Globus pallidus (tissue), 1 donor: ENCODE measurements at places on chromosomes 2 and 18.

DNA sequence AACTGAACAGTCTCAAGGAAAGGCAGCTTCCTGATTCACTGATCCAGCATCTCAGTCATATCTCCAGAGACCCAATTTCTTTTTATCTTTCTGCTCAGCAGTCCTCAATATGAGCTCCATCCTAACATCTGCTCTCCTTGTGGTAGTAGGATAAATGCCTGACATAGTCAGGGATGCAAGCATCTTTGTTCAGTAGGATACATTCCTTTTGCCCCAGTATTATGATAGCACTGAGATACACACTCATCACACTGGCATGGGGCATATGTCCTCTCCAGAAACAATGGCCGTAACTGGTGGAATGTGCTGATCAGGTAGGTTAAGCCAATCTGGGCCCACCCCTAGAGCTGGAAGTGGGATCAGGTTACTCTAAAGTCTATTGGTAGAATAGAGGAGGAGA is 207.2 kb downstream of the ETAA1 start:
- DNase-seq = no peak

DNA sequence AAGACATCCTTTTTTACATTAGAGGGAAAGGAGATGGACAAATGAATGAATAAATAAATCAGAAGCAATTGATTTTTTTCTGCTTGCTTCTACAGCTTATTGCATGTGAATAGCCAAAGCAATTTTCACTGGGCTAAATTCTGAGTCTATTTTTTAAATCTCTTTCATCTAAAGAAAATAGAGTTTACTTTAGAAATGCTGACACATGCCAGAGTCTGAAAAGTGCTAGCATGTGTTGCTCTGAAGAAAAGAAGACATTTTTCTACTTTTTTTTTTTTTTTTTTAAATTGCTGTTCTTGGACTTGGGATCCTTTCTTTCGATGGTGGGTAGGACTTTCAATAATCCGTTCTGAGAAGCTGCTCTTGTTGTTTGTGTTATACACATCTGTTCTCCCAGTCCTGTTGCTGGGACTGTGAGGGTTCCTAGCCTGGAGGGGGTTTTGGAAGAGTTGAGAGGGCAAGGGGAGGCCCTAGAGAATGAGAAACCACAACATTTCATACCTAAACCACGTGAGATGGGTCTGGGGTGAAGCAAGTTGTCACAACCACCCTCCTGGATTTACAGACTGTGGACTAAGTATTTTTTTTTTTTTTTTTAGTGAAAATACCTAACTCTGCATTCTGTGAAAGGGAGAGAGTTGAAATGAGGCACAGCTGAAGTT is 193.5 kb downstream of the PRKCE start:
- DNase-seq = no peak

- no peak for DNase-seq
Measured at GRCh38 chr18:48310999-48311398, 98.2 kb downstream of the ZBTB7C start.

- DNase-seq = no peak
Measured at GRCh38 chr2:138711812-138712211, 68.4 kb downstream of the NXPH2 start.

DNA sequence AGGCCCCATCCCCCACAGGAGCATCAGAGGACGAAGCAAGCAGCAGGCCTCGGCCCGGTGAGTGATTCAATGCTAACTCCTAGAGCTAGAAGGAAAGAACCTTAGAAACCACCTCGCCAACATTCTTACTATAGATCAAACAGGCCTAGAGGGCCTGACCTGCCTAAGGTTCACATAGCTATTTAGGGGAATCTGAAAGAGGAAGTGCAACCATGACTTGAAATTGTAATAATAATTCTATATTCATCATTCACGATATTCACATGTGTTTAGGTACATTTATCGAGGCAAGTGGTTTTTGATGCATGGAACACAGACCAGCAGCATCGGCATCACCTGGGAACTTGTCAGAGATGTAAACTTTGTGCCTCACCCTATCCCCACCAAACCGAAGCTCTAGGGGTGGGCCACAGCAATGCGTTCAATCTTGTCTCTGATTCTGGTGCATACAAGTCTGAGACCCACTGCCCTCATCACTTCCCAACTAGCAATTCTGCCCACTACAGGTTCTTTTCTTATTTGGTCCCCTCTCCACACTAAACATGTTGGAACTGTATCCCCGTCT is 78.0 kb upstream of the DNMT3A start:
- DNase-seq = no peak

DNA sequence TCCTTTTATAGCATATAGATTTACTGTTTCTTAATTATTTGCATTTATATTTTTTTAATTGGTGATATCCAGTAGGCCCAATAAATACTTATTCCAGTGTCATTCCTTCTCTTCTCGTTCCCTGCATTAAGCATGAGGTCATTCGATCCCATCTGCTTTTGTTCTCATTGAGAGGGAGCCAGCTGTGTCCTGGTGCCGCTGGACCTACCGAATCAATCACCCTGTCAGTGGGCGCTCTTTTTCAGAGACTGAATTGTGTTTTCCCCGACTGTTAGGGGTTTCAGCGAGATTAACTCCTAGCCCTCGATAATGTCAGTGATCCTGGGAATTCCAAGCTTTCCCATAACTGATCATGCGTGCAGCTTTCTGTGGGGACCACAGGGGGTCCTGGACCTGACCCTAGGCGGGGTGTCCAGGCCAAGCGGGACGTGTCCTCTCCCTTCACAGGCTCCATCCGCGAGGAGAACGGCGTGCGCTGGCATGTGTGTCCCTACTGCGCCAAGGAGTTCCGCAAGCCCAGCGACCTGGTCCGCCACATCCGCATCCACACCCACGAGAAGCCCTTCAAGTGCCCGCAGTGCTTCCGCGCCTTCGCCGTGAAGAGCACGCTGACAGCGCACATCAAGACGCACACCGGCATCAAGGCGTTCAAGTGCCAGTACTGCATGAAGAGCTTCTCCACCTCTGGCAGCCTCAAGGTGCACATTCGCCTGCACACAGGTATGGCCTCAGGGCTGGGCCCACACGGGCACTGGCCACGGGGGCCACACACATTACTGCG is 72.4 kb downstream of the ZNF236 start:
- DNase-seq = no peak

DNA sequence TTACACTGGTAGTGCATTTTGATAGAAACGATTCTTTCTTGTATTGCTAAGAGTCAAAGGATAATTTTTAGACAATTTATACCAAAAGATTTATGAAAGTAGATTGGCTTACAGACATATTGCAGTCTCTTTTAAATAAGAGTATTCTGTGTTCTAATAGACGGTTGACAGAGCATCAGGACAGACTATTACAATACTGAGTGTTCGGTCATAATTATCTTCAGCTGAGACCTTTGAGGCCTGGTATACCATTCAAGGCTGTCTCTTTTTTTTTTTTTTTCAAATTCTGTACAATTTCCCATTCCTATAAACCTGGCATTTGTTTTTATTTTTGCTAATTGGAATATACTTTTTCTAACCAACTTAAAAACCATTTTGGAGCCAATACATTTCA is 140.6 kb upstream of the NOSTRIN start:
- no peak for DNase-seq

DNA sequence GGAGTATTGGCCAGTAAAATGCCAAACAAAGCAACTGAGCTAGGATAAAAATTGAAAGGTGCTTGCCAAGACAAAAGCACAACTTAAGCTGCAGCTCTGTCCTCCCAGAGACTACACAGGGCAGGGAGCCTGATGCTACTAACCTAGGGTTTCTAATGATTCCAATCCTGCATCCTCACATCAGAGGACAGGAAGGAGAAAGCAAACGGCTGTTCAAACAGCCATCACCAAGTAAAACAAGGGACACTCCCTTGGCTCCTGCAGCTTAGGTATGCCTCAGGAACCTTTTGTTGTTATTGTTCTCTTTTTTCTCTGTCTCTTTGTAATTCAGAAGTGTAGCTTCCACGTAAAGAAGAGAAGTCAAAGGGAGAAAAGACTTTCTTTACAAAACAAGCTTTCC is 99.5 kb downstream of the TCF4 start:
- no peak for DNase-seq

- DNase-seq = no peak
Measured at GRCh38 chr2:69715964-69716363, 26.0 kb upstream of the ANXA4 start.

DNA sequence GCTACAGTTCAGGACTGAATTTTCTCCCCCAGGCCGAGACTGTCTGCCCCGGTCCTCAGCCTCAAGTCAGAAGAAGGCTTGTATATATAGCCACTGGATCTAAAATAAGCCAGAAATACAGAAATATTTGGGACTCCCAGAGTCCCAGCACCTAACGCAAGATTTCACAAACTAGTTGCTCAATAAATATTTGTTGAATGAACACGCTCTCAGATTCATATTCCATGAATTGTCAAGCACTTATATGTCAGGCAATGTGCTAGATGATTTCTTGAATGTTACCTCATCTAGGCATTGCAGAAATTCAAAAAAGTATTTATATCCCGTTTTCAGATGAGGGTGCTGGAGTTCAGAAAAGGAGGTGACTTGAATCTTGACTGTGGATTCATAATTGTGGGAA is 163.7 kb upstream of the KLHL29 start:
- DNase-seq = no peak

- DNase-seq = no peak
Measured at GRCh38 chr18:12309683-12310198, 1.7 kb downstream of the TUBB6 start.

DNA sequence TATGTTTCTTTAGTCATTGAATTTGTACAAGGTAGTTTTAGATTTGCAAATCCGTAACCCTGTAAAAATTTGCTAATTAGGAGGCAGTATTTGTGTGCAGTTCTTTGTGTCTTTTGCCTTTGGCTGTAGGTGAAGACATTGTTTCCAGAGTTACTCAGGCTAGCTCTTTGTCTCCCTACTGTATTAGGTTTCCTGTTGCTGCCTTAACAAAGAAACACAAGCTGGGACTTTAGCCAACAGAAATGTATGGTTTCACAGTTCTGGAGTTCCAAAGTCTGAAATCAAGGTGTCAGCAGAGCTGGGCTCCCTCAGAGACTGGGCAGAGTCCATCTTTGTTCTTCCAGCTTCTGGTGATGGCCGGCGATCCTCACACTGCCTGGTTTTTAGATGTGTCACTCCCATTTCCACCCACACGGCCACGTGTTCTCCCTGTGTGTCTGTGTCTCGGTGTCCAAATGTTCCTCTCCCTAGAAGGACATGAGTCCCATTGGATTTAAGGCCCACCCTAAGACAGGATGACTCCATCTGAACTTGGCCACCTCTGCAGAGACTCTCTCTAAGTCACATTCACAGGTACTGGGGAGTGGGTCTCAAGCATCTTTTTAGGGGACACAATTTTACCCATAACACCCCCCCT is 309.7 kb downstream of the GALR1 start:
- no peak for DNase-seq

DNA sequence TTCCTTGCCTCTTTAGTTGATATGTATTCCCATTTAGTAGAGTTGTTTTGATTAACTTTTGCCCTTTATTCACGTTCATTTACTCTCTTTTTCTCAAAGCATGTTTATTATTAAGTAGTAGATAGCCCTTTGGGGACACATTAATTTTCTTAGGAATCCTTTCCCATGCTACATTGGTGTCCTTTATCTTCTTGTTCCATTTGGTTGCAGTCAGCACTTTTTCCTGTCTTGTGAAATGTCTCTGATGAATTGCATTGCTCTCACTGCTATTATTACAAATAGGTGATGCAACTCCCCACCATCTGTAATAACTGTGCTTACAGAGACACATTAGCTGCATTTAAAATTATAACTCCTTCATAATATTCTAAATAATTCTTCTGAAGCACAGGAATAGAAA is 428.5 kb upstream of the CNTNAP5 start:
- no peak for DNase-seq

DNA sequence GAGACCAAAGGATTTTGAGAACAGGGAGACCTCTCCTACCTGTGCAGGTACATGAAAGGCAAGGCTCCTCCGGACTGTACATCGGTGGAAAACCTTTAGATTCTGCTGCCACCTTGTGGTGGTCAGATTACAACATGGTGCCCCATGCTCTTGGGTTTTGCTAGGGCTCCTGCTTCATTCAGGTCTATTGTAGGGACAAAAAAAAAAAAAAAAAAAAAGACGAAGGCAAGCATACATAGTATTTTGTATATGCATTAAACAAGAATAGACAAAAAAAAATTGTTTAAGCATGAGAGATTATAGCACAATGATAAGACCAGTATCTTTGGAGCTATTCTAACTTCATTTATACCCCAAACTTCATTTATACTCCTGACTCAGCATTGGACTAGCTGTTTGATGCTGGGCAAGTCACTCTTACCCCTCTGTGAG is 27.4 kb upstream of the SPR start:
- peak; percentile 71 for DNase-seq

DNA sequence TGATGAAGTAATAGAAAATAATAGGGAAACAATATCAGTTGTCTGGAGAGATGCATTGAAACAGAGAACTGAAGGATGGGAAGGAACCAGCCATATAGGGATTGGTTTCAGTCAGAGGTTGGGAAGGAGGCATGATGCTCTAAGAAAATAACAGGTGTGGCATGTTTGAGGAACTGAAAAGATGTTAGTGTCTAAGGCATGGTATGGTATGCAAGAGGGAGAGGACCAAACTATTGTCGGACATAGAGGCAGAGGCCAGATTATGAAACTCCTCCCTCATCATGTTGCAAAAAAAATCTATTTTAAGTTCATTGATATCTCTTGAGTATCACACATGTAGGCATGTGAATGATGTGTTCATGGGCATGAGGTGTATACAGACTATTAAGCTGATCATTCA is 48.9 kb upstream of the EMILIN2 start:
- DNase-seq = no peak

DNA sequence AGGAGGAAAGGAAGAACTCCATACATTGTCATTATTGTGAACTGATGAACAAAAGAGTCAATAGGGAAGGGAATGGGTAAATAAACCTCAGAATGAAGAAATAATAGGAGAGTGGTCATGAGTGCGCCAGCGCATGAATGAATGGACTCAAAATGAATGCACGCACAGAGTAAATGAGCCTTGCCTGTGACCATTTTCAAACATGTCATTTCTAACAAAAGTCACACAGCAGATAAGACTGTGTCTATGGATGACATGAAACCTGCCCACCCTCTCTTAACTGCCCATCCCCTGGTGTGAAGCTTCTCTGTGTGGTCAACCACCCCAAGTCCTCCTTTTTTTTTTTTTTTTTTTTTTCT is 121.1 kb upstream of the TEX51 start:
- DNase-seq = no peak

GRCh38 chr18:5542515-5543035 is 1.2 kb downstream of the EPB41L3 start:
- DNase-seq = no peak

DNA sequence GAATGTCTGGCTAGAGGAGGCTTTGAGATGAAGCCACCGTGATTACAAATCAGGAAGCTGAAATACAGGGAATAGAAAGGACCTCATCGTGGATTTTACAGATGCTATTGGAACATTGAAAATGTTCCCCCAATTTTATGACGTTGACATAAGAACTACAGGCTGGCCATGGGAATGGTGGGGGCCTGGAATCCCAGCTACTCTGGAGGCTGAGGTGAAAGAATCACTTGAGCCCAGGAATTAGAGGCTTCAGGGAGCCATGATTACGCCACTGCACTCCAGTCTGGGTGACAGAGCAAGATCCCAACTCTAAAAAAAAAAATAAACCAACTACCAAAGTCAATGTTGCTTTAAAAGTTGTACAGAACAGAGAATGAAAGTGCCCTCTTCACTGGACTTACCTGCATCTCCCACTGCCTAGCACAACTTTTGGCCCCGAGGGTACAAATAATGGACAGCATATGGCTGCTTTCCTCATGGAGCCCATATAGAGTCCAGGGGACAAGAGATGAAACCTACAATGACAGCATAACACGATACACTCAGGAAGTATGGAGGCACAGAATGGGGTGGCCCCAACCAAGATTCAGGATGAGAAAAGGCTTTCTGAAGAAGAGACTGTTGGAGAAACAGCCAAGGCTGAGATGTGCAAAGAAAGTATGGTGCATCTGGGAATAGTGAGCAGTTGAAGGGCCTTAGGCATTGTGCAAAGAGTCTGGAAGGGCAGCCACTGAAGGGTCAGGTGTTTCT is 254.8 kb downstream of the MYCN start:
- no peak for DNase-seq
